KBM-7 (cell line): ENCODE measurements at places on chromosomes 4 and X.

- peak; percentile 36 for DNase-seq
Measured at GRCh38 chrX:139967300-139967699, 2.0 kb upstream of the CXorf66 start.

GRCh38 chr4:144410230-144410783, 235.6 kb upstream of the HHIP start:
- DNase-seq = no peak

DNA sequence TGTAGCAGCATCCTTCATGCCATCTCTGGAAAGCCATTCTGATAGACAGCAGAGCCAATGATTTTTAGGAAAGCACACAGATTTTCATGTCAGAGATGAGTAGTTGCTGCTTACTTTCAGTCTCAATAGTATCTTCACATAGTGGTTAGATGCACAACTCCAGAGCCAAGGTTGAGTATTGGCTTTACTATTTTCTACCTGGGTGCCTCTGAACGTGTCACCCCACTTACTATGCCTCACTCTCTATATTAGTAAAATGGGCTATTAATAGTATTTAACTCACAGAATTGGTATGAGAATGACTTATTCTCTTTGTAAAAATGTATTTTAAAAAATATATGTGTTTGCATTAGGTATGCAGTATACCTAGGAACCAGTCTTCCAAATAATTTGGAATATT, 108.8 kb upstream of the STIM2 start:
- no peak for DNase-seq

DNA sequence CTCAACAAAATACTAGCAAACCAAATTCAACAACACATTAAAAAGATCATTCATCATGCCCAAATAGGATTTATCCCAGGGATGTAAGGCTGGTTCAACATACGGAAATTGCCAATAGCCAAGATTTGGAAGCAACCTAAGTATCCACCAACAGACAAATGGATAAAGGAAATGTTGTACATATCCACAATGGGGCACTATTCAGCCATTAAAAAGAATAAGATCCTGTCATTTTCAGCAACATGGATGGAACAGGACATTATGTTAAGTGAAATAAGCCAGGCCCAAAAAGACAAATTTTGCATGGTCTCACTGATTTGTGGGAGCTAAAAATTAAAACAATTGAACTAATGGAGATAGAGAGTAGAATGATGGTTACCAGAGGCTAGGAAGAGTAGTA, 82.0 kb upstream of the FAM241A start:
- DNase-seq = no peak

DNA sequence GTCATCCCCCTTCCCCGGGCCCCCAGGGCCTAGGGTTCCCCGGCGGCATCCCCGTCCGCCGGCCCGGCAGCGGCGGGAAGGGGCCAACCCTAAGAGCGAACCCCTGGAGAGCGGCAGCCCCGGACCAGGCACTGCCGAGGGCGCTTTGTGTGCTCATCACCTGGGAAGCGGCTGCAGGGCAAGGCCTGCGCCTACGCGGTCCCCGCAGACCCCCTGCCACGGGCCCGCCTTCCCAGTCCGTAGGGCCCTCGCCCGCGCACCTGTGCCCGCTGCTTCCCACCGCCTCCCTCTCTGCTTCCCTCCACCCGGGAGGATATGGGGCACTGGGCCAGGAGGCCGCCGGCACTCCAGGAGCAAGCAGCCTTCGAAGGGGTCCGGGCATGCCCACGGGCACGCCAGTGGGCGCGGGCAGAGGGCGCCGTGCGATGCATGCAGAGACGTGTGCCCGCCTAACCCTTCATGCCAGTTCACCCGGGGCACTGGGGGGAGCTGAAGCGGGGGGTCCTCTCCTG, 2.6 kb downstream of the FLNA start:
- DNase-seq = no peak

DNA sequence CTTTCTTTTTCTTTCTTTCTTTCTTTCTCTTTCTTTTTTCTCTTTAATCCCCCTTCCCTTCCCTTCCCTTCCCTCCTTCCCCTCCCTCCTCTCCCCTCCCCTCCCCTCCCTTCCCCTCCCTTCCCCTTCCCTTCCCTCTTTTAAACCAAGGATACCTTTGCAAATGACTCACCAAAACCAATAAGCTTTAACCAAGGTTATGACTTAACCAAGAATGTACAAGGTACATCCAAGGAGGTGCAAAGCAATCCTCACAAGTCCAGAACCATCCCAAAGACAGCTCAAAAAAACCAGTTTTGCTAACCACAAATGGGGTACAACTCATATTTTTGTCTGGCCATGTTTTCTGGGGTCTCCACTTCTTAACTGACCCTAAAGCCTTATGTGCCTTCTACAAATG, 174.7 kb upstream of the PPP1R2C start:
- DNase-seq = no peak

DNA sequence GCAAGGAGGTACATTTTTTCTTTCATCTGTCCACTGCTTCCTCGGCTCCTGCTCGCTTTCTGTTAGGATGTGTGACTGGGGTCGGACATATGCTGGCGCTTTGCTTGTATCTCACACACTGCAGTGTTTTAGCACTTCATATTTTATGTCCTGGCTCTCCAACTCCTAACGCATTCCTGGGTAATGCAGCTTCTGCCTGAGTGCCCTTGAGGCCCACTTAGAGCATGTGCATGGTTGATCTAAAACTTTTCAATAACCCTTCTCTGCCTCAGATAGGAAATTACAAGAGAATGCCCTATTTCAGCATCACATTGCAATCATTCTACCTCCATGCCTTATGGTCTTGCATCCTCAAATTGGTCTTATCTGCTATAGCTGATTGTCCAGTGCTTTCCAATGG, 65.3 kb downstream of the NEIL3 start:
- DNase-seq = no peak

DNA sequence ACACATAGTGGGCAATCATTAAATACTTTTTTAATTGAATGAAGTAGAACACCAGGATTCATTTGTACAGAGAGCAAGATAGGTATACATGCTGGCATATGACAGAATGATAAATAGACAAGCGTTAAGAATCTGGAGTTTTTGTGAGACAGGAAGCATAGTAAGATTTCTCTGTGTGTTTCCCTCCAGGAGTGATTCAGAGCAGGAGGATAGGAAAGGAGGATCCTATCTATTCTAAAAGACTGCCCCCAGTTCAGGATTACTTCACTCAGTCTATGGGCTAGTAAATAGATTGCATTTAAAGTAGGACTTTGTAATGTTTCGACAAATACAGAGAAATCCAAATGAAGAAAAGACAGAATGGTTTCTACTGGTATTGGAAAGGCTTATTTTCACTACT, 423.7 kb downstream of the PDGFC start:
- no peak for DNase-seq

- no peak for DNase-seq
Measured at GRCh38 chr4:188107931-188108843, 1.2 kb downstream of the TRIML2 start.

DNA sequence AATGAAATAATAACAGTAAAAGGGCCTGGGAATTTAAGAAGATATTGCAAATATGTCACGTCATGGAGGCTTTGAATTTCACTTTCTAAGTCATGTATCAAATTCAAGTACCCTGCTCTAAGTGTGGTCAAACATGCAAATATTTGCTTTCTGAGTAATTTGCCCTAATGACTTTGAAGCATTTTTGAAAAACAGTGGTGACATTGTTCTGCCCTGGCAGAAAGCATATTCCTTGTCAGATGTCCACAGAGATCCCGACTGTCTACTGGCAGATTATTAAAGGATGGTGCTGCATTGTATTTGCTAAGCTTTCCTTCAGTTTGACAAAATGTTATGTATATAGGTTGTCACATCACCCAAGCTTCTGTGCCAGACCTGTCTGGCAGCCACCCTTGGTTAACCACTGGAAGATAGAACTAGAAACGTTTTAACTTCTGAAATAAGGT, 92.5 kb downstream of the ANK2 start:
- no peak for DNase-seq

DNA sequence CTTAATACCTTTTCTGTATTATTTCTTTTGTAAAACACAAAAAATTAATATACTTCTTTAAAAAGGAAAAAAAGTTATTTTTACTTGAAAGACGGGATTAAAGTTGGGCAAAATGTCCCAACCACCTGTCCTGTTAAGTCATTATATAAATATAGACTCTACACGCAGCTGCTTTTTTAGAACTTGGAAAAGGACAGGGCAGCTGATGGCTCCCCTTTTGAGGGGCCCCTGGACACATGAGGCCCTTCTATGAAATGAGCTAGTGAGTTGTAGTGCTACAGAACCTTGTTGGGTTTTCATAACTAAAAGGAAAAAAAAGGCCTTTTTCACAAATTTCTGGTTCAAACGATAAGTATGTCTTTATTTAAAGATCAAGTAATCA, 600 bp upstream of the BEX2 start:
- DNase-seq = no peak

DNA sequence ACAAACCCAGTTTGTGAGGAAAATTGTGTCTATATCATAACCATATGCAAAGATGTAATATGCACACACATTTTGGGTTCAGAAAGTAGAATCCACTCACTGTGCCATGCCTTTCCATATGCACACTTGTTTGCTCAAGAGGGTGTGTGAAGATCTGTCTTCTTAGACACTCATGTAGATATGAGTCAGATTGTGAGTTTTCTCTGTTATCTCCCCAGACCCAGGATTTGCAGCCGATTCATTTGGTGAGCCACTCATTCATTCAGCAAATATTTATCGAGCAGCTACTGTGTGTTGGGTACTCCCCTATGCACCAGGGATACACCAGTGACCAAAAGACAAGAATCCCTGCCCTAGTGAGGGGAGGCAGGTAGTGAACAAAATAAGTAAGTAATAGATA, 81.5 kb downstream of the CLCN5 start:
- DNase-seq = no peak

DNA sequence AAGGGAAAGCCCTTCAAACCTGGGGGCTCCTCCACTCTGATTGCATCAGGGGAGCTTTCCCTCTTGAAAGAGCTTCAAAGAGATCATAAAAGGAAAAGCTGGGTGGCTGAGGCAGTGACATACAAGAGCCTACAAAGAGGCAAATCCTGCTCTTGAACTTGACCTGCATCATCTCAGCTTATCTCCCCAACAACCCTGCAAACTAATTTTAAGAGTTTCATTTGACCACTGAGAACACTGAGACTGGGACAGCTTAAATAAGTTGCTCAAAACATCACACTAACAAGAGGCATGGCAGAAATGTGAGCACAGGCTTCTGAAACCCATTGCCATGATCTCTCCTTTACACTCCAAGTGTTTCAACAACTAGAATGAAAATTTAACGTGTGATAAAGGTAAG, 101.6 kb upstream of the PPARGC1A start:
- DNase-seq = no peak

DNA sequence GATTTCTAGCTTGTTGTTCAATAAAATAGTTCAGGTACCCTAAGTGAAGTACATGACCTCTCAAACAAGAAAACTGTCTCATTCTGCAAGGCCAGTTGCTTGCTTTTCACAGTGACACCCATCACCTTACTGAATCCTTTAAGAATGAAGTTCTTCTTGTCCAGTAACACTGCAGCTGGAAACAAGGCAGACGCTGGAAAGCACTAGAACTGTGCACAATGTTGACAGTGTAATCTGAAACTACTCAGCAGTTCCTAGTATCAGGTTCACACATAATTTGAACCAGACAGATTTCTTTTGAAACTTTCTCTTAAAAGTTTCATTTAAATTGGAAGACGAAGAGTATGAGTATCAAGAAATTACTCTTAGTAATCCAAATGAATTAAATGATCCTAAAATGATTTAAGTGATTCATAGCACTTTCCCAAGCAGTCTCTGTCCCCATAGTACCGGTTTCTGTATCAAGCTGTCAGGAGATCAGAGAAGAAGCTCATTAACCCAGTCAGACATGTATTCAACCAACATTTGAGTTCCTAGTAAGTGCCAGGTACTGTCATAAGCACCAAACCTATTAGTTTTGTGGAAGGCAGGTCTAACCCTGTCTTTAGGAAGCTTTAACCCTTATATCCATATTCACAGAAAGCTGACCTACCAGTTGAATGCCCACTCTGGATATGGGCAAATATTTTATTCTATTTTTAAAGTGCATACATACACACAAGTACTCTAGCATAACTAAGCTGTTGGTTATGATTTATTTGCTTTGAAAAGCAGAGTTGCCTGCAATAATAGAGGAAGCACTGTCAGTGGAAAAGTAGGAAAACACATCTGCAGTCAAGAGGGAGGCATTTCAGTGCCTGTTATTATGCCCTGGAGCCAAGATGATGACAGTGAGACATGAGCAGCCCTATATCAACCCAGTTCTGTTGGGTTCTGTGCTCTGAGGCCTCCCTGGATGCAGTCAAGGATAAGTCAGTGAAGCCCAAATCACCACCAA, 63.6 kb downstream of the PALLD start:
- no peak for DNase-seq

DNA sequence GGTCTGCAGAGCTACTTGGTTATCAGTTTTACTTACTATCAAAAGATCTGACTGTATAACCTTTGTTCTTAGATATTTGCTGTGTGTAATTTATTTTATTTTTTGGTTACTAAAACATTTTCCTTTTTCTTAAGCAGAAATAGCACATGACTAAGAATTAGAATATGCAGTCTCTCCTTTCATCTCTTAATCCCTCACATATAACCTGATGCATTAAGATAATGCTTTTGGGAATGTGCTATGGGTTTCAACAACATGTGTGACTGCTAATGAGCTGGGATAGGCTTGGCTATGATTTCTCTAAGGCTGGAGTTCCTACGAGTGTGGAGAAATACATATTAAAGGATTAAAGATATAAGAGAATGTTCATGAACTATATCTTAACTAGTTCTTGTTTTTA, 41.5 kb downstream of the SHROOM3 start:
- no peak for DNase-seq
